ENCODE measurements at places on chromosomes 16 and 17.
A peak's percentile ranks its signal among the peaks of the same experiment; 100 is the strongest.

GRCh38 chr17:82100502-82101298 is 2.7 kb upstream of the FASN start:
- DNase-seq: no peak

GRCh38 chr17:68851890-68852289 is 103.3 kb downstream of the ABCA8 start:
- no peak for DNase-seq

GRCh38 chr16:70753228-70753627 is 47.7 kb downstream of the VAC14 start:
- no peak for DNase-seq

DNA sequence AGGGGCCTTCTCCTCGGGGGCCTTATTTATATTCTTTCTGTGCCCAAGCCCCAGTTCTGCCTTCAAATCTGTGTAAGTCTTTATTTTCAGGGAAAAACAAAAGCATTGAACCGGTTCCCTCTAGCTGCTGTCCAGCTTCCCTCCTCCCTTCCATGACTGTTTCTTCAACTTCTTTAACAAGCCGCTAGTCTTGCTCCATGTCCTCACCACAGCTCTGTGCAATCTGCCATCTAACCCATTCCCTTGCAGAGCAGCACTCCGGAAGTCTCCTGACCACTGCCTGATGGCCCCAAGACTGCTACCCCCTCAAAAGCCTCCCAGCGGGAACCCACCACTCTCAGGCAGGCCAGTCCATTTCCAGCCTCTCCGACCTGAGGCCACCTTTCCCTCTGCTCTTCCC is 16.9 kb downstream of the EMC8 start:
- no peak for DNase-seq

GRCh38 chr16:27844826-27845225 is 218.7 kb downstream of the GSG1L start:
- no peak for DNase-seq

GRCh38 chr16:47377154-47377553 is 83.7 kb downstream of the ITFG1 start:
- no peak for DNase-seq

- DNase-seq: no peak
Observed at GRCh38 chr17:5703736-5704135, 119.4 kb upstream of the NLRP1 start.

DNA sequence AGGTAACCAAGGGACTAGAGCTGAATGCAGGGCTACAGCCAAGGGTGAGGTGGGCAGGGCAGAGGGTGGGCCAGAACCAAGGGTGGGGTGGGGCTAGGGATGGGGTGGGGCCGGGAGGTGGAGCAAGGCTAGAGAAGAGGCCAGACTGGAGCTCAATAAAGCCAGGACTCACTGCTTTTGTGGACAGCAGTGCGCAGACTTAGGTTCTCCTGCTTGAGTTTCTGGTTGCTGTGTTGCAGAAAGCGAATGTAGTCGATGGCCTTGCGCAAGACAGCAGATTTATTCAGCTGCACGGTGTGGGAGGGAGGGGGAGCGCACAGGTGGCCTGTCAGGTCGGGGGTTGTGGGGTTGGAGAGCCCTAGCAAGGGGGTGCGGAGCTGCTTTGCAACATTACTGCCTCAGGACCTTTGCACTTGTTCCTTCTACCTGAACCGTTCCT is 18.7 kb downstream of the SREBF1 start:
- DNase-seq: no peak

DNA sequence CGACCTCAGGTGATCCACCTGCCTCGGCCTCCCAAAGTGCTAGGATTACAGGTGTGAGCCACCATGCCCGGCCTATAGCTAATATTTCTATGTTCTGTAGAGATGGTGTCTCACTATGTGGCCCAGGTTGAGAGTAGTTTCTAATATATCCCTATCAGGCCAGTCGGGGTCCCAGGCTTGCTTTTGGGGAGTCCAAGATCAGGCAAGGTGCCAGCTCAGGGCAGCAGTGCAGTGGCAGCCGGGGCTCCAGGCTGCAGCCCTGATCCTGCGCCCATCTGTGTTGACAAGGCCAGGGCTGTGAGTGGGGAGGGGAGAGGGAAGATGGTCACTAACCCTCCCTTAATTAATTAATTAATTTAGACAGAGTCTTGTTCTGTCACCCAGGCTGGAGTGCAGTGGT is 77.6 kb upstream of the CDC42EP4 start:
- no peak for DNase-seq

GRCh38 chr17:7440834-7441195 is 1.5 kb downstream of the FGF11 start:
- no peak for DNase-seq

DNA sequence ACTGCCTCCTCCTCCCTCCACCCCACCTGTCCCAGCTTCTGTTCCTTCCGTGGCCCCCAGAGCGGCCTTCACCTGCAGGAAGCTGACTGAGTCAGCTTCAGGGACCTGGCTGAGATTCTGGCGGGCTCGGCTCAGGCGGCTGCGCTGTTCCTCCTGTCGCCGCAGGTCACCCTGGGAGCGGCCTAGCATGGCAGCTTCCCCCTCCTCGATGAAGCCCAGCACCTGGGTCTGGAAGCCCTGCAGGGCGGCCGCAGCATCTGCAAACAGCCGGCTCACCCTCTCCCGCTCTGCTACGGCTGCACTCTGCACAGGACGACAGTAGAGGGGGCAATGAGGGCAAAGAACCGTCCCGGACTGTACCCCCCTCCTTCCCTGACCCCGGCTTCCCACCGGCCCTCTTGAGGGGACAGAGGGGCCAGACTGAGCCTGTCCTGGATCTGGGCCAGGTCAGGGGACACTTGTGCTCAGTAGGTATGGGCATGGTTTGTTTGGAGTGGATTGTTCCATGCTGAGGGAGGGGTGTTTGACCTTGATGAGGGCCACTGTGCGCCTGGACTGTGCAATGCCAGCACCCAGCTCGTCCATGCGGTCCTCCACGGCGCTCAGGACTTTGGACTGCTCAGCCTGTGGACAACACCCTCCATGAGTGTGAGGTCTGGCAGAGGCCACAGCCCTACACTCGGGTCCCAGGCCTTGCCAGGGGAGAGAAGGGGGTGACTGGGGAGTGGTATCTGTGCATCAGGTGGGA is 2.0 kb downstream of the TRIM47 start:
- DNase-seq: no peak

DNA sequence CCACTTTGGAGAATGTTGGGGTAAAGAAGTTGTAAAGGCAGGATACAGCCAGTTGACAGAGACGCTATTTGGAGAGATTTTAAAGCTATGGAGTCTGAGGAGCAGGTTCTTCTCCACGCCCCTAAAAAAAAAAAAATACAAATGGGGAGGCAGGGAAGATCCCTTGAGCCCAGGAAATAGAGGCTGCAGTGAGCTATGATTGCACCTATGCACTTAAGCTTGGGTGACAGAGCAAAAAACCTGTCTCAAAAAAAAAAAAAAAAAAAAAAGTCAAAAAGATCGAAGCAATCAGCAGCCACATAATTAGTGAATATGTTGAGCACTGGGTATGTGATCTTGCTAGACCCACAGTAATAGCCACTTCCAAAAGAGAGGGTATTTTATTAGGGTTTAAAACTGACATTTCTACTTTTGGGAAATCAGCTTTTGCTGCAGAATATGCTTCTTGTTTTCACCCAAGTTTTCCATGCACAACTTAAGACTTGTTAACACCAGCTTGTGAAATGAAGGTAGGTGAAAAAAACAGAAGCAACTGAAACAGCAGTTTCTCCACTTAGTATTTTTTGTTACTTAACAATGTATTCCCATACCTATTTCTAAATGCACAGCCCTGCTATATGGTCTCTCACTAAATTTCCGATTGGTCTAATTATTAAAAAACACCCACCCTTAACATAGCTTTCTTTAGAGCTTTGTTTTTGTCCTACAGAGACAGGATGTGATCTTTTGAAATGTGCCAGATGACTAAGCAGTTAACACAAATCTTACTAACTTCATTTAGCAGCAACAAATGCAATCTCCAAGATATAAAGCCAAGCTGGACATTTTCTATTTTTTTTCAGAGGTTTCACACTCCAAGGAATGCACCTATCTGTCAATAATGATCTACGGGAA is 2.5 kb upstream of the ARL6IP1 start:
- peak; percentile 52 for DNase-seq

- DNase-seq: peak; percentile 19
Observed at GRCh38 chr17:27526604-27527002, 70.4 kb downstream of the KSR1 start.

DNA sequence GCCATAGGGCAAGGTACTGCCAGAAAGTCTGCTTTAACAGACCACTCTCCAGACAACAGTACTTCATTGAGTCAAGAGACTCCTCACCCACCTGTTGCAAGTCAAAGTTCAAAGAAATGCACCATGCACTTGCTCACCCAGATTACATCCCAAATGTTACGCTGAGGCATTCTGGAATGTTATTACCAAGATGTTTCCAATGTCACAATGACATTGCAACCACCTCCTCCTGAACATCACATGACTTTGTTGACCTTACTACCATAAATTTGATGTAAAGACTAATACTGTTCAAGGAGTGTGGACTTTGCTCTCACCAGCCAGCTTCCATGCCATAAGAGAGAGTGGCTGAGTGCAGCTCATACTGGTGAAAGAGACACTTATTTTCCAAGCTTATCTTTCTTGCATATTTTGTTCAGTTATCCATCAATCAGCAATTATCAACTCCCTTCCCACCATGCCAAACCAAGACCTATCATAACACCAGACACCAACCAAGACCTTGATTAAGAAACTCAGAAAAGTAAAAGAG is 58.5 kb upstream of the BCAR1 start:
- no peak for DNase-seq

DNA sequence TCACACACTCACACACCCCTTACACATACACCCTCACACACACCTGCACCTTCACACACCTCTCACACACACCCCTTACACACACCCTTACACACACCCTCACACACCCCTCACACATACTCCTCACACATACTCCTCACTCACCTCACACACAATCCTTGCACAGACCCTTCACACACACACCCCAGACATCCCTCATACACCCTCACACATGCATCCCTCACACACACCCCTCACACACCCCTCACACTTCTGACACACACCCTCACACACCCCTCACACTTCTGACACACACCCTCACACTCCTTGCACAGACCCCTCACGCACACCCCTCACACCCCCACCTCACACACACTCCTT is 23.9 kb downstream of the C17orf67 start:
- no peak for DNase-seq

- DNase-seq: no peak
Observed at GRCh38 chr16:24955975-24956731, 59.0 kb downstream of the ARHGAP17 start.

GRCh38 chr16:30053376-30054015 is 12.1 kb upstream of the ALDOA start:
- peak; percentile 67 for DNase-seq

- DNase-seq: peak; percentile 28
Observed at GRCh38 chr16:87206646-87207451, 110.3 kb downstream of the C16orf95 start.

- DNase-seq: no peak
Observed at GRCh38 chr16:5383737-5384136, 286.1 kb upstream of the EEF2KMT start.

- no peak for DNase-seq
Observed at GRCh38 chr17:72982680-72983079, 109.8 kb downstream of the SLC39A11 start.

- DNase-seq: no peak
Observed at GRCh38 chr16:3131755-3132377, 3.0 kb upstream of the ZNF213 start.

- no peak for DNase-seq
Observed at GRCh38 chr17:61659437-61659836, 68.4 kb upstream of the NACA2 start.

DNA sequence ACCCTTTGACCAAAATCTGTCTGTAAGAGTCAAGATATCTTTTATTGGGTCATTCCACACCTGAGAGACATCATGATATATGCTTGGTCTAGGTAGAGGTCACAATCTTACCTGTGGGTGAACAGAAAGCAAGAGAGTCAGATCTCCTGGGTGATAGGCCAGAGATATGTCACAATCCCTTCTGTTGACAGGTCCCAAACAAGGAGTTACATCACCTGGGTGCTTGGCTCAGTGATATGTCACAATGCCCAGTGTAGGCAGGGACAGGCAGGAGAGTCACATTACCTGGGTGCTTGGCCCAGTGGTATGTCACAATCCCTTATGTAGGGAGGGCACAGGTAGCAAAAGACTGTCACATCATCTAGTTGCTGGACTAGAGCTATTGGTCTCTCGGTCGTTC is 1991.2 kb downstream of the TP53TG3F start:
- DNase-seq: no peak

- no peak for DNase-seq
Observed at GRCh38 chr17:35227546-35227945, 15.3 kb upstream of the SLFN5 start.

GRCh38 chr17:50440172-50440837 is 14.3 kb downstream of the ACSF2 start:
- no peak for DNase-seq

DNA sequence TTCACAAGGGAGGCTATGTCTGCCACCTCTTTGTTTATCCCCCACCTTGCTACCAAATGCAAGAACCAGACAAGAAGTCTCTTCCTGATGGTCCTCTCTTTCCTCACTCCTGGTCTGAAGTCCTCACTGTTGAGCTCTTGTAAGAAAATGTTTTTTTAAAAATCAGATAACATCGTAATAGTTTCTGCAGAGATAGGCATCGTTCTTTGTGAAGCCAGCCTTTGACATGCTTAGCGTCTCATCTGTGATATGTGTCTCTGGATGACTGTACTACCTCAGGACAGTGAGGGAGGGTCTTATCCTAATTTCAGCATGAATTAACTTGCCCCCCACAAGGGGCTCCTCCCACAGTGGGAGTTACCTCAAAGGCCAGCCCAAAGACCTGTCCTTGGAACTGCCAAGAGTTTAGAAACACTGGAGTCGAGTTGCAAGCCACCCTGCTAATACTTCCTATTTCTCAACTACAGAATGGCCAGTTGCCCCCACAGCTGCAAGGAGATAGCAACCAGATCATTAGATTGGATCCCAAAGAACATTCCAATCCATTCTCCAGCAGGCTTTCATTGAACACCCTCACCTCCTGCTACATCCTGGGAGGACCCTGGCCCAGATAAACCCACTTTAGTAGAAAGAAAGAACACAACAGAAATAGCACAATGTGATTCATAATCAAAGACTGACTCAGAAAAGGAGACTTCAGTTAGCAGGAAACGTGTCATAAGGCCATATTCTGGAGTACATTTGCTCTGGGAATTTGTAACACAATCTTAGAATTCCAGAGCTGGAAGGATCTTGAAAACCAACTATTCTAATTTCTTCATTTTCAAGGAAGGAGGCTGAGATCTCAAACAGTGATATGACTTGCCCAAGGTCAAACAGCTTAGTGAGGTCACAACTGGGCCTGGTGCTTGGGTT is 151.0 kb downstream of the IRX3 start:
- peak; percentile 22 for DNase-seq

DNA sequence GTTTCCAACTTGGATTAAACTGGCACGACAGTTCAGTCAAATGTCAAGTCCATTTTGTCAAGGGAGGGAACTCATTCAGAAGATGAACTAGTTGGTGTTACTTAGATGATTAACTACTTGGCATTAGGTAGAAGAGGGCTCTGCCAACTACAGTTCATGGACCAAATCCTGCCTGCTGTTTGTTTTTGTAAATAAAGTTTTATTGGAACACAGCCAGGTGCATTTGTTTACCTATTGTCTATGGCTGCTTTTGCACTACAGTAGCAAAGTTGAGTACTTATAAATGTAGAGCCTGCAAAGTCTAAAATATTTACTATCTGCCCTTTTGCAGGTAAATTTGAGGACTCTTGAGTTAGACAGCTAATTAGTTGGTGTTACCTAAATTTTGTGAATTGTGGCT is 410.0 kb downstream of the MAF start:
- DNase-seq: no peak
